ENCODE measurements at places on chromosomes 7 and 10. TPM values are rescaled to one million over a fixed set of nuclear protein-coding genes. Genes with fewer than 3 reads are reported as not detected.

HOXA7 gene
- total RNA-seq, result 1.6 TPM

ACSM6 gene
- total RNA-seq, result not detected

ZFAND4 gene
- total RNA-seq, result 21.9 TPM

SFRP5 gene
- 1.6 TPM for total RNA-seq

ANXA8 gene
- total RNA-seq, result not detected

HKDC1 gene
- total RNA-seq, result not detected

RBP3 gene
- not detected for total RNA-seq

EN2 gene
- total RNA-seq, result under 0.01 TPM

SORCS1 gene
- total RNA-seq, result 4.2 TPM

SPDYE2 gene
- not detected for total RNA-seq

PCDH15 gene
- 0.52 TPM for total RNA-seq

GRM3 gene
- total RNA-seq, result under 0.01 TPM

SPAM1 gene
- not detected for total RNA-seq

TSPAN13 gene
- total RNA-seq, result 39.1 TPM

TECTB gene
- not detected for total RNA-seq

ADCY1 gene
- 9.9 TPM for total RNA-seq

All from skeletal muscle tissue (tissue), 5 donors.